Melanocyte of skin (primary cell): ENCODE measurements at places on chromosomes 16 and 17. TPM values are rescaled to one million over a fixed set of nuclear protein-coding genes. Genes with fewer than 3 reads are reported as not detected.

The HS3ST3A1 gene
- total RNA-seq: 0.31 and 0.33 TPM in 2 replicates

The HOXB5 gene
- 0.31 TPM in 1 of 2 replicates, not detected in the other for total RNA-seq

The GLTPD2 gene
- not detected in 2 replicates for total RNA-seq

The KCTD19 gene
- total RNA-seq: not detected in 2 replicates

The FOXL1 gene
- total RNA-seq: under 0.01 TPM in 2 replicates

The CHRNE gene
- total RNA-seq: 0.15 TPM in 1 of 2 replicates, not detected in the other

The CHST4 gene
- not detected in 2 replicates for total RNA-seq

The CRHR1 gene
- not detected in 2 replicates for total RNA-seq

The TRIM72 gene
- total RNA-seq: under 0.01 TPM in 1 of 2 replicates, not detected in the other

The ACLY gene
- total RNA-seq: 219 and 318 TPM in 2 replicates

The ANKRD40CL gene
- not detected in 2 replicates for total RNA-seq

The KRT33B gene
- not detected in 2 replicates for total RNA-seq

The CMTM2 gene
- total RNA-seq: not detected in 2 replicates

The B3GNT9 gene
- 9.8 and 14.8 TPM in 2 replicates for total RNA-seq

The SYT17 gene
- total RNA-seq: not detected in 2 replicates

The KCNJ12 gene
- total RNA-seq: 0.34 and 0.73 TPM in 2 replicates

The CSH1 gene
- not detected in 2 replicates for total RNA-seq

The FOXN1 gene
- total RNA-seq: not detected in 2 replicates

The KDM6B gene
- 3.7 and 5.4 TPM in 2 replicates for total RNA-seq

The TBC1D3I gene
- 1.5 TPM in 1 of 2 replicates, not detected in the other for total RNA-seq

The PTX4 gene
- total RNA-seq: 0.34 TPM in 1 of 2 replicates, not detected in the other

The HLF gene
- under 0.01 and 0.34 TPM in 2 replicates for total RNA-seq

The CHST6 gene
- total RNA-seq: 9.3 and 10.0 TPM in 2 replicates

The TBX6 gene
- 0.36 and 1.7 TPM in 2 replicates for total RNA-seq

The ACSM2B gene
- total RNA-seq: not detected in 2 replicates
